ENCODE measurements at places on chromosomes 3 and 15. TPM values are rescaled to one million over a fixed set of nuclear protein-coding genes. Genes with fewer than 3 reads are reported as not detected.

Gene SNTN
- polyA plus RNA-seq: 0.03 TPM

DNA sequence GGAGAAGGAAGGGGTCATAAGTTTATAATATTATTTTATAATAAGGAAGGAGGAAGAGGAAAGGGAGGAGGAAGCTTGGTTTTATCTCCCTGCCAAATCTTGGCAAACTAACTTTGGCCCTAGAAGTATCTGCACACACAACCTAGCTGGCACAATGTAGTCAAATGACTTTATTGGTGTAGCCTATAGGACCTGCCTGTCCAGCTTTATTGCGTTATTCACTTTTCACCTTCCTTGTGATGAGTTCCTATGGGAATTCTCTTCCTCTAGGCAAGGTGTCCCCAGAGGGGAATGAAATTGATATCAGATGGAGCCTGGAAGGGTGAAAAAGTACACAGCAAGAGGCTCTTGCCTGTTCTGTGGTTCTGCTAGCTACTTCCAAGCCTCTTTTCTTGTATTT is 111.2 kb upstream of the SLC25A36 start:
- no peak for DNase-seq

- DNase-seq: no peak
These were observed 318.6 kb upstream of the LRRFIP2 start for GRCh38 chr3:37492977-37493471.

- no peak for DNase-seq
These were observed 28.4 kb upstream of the P2RY12 start for GRCh38 chr3:151412989-151413388.

DNA sequence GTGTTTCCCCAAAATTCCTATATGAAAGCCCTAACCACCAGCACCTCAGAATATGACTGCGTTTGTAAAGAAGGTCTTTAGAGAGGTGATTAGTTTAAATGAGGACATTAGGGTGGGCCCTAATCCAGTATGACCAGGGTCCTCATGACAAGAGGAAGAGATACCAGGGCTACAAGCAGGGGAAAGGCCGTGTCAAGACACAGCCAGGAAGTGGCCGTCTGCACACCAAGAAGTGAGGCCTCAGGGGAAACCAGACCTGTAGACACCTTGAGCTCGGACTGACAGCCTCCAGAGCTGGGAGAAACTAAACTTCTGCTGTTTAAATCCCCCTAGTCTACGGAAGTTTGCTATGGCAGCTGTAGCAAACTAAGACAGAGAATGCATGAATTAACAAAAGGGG is 14.2 kb downstream of the KIF7 start:
- no peak for DNase-seq

Gene CTXN2
- polyA plus RNA-seq: not detected

Gene ETV5
- polyA plus RNA-seq: 26.4 TPM

Gene TGM4
- 0.09 TPM for polyA plus RNA-seq

DNA sequence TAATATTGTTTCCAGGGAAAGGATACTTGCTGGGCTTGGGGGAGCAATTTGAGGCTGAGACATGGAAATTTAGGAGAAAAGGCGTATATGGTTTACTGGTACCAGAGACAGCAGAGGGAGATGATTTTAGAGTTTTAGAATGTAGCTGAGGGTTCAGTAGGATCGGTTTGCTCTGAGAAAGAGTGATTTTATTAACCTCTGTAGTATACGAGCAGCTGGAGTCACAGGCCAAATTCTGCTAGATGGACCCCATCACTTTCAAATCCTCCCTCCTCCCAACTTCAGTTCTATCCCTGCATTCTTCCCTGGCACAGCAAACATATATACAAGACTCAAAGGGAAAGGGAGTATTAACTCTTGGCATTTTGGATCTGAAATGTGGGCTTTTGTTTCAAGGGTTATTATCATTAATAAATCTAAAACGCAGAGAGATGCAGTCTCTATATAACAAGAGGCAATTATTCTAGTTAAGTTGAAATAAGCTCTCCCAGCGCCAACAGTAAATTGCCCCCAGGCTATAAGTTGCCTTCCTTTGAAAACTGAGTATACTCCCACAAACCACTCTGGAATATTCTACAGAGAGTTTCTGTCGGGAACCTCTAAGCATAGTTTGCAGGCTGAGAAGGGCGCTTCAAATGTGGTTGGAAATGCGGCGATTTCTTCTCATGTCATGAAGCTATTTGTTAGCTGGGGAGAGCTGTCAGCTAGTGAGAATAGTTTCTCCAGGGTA is 5.4 kb downstream of the CRABP1 start:
- no peak for DNase-seq

Gene SLC22A13
- 6.1 TPM for polyA plus RNA-seq

DNA sequence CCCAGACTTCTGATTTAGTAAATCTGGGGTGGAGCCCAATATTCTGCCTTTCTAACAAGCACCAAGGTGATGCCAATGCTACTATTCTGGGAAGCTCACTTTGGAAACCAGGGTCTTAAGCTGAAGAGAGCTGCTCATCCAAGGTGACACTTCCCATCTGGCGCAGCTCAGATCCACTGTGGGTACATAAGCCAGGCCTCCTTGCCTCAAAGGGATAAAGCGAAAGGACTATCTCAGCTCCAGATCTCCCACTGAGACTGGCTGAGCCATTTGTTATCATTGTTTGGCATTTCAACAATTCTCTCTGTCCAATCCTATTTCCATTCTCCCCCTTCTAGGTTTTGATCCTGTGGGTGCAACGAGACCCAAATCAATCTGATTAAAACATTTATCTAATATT is 323.8 kb downstream of the GBE1 start:
- DNase-seq: no peak

DNA sequence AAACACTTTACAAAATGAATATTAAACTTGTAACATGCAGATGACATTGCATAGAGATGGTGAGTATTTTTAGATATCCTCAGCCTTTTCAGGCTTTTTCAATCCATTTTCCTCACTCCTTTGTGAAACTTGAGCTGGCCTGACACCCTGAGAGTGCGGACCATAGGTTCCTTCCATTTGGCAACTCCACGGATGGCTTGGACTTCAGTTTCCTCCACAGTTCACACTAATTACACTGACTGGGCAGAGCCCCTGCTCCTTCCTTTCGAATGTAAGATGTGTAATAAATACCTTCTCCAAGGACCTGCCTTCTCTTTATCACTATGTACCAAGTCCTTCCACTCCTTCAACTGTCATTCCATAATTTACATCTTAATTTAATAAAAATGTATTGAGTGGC is 141.7 kb upstream of the LRIG1 start:
- no peak for DNase-seq

DNA sequence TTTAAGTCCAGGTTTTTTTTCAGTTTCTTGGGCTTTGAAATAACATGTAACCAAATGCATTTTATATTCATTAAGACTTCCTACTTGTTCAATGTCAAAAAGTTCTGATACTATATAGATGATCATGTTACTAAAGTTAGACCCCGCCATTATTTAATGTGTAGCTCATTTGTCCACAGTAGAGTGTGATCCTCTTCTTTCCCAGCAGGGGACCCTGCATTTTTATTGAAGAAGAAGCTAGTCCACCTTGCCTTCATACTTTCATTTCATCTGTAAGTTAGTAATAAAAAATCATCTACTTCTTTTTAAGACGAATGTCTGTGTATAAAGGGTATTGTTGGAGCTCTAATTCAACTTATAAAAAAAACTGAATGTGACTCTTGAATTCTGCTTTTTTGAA is 404.6 kb downstream of the SI start:
- DNase-seq: no peak

GRCh38 chr3:14455571-14456317 is 53.3 kb downstream of the SLC6A6 start:
- no peak for DNase-seq

Gene RETNLB
- not detected for polyA plus RNA-seq

Gene BFSP2
- polyA plus RNA-seq: not detected

Gene TMEM108
- 2.0 TPM for polyA plus RNA-seq

GRCh38 chr15:91407269-91407889 is 307.3 kb downstream of the SV2B start:
- DNase-seq: no peak

Gene ANKRD34C
- 0.06 TPM for polyA plus RNA-seq

Gene TMCO5A
- not detected for polyA plus RNA-seq

GRCh38 chr3:40333416-40333815 is 23.9 kb downstream of the EIF1B start:
- DNase-seq: no peak

DNA sequence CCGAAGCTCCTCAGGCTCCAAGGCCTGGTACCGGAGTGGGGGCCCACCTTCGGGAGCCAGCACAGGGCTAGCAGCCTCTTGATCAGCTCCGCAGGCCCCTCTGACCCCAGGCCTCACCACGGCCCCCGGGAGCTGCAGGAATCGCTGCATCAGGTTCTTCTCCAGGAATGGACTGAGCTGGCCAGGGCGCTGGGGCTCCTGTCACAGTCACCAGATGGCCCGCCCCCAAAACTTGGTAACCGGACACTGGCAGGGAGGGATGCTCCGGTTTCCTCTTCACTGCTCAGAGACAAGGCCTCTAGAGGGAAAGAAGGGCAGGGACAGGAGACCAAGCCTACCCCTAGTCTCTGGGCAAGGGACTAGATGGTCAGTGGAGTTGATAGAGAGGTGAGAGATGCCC is 9.9 kb downstream of the AP3B2 start:
- no peak for DNase-seq
